Heart right ventricle (tissue), 16 donors: ENCODE measurements at places on chromosomes 13 and 19.

GRCh38 chr13:28336193-28336657, 158.7 kb downstream of the FLT1 start:
- H3K4me3 ChIP-seq = no peak overlapping the region
- H3K27ac ChIP-seq = no peak overlapping the region
- H3K4me1 ChIP-seq = peaks cover 30% of the 10 kb centered on the region
- H3K27me3 ChIP-seq = no peaks in the 10 kb centered on the region
- peaks cover 62% of the 10 kb centered on the region for H3K36me3 ChIP-seq

- H3K4me1 ChIP-seq = no peaks in the 10 kb centered on the region
- no peak overlapping the region for H3K4me3 ChIP-seq
- no peaks in the 10 kb centered on the region for H3K36me3 ChIP-seq
- peaks cover 14% of the 10 kb centered on the region for H3K27me3 ChIP-seq
- DNase-seq = no peak
These were observed 84.5 kb downstream of the ANKRD10 start for GRCh38 chr13:110830331-110830730.

DNA sequence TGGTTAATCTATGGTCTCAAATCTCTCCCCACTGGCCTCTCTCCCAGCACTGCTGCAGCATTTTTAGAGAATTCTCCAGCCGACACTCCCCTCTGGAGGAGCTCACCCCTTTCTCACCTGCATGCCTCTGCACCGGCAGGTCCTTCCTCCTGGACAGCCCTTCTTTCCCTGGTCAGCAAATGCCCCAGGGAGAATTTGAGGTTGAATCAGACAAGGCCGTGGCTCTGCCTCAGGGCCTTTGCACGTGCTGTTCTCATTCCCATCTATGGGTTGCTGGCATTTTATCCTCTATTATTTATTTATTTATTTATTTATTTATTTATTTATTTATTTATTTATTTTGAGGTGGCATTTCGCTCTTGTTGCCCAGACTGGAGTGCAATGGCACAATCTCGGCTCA, 1.4 kb upstream of the DOCK6 start:
- DNase-seq = no peak
- no peaks in the 10 kb centered on the region for H3K27me3 ChIP-seq
- no peak overlapping the region for H3K4me3 ChIP-seq
- H3K27ac ChIP-seq = no peak overlapping the region
- peaks cover 20% of the 10 kb centered on the region for H3K4me1 ChIP-seq

DNA sequence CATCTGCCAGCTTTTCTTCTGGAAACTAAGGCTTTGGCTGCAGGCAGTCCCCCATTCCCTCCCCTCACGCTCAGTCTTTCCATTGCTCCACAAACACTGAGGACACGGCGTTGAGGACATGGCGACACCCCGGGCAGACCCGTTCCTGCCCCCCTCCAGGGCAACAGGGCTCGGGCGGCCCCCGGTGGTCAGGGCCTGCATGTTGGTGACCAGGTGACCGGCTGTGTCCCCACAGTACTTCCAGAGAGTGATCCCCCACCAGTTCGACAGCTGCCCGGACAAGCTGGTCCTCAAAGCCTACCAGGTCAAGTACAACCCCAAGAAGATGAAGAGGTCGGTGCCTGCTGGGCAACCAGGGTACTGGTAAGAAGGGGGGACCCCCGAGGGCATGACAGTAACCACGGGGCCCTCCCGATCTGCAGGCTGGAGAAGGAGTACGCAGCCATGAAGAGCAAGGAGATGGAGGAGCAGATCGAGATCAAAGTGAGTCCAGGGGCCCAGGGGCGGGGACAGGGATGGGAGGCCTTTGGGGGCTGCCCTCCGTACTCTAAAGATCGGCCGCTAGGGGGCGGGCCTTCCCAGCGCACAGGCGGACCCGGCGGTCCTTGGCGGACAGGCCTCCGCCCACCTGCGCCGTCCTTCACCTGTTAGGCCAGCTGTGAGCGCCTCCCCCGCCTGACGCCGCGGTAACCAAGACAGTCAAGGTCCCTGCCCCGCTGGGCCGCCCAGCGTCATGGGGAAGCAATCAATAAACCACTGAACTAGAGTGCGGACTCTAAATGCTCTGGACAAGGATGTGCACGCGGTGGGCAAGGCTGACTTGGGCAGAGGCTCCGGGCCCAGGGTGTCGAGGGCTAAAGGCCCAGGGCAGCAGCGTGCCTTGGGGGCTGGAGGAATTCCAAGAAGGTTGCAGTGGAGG, 21.1 kb downstream of the PRR36 start:
- DNase-seq = peak; percentile 66
- H3K36me3 ChIP-seq = no peaks in the 10 kb centered on the region
- H3K4me3 ChIP-seq = no peak overlapping the region
- H3K4me1 ChIP-seq = peaks cover 6% of the 10 kb centered on the region

DNA sequence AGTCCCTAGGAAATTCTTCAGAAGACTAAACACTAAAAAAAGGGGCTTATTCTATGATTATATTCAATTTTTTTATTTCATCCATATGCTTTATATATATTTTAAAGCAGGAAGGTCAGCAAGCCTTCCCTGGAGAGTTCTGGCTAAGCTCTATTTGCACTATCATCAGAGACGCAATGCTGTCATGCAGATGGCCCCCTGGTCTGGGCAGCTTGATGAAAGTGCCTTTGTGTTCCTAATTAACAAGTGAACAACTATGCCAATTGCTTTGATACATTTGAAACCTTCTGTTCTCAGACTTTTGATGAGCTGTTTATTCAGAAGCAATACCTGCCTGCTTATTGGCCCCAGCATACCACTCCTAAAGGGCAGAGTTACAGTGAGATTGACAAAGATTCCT, 1344.6 kb downstream of the OLFM4 start:
- H3K4me3 ChIP-seq = no peak overlapping the region
- H3K27me3 ChIP-seq = no peaks in the 10 kb centered on the region
- no peaks in the 10 kb centered on the region for H3K4me1 ChIP-seq
- DNase-seq = no peak

- peaks cover 63% of the 10 kb centered on the region for H3K27me3 ChIP-seq
- H3K36me3 ChIP-seq = no peaks in the 10 kb centered on the region
- H3K4me3 ChIP-seq = no peak overlapping the region
These were observed 2.5 kb downstream of the SHISA7 start for GRCh38 chr19:55440411-55441105.

DNA sequence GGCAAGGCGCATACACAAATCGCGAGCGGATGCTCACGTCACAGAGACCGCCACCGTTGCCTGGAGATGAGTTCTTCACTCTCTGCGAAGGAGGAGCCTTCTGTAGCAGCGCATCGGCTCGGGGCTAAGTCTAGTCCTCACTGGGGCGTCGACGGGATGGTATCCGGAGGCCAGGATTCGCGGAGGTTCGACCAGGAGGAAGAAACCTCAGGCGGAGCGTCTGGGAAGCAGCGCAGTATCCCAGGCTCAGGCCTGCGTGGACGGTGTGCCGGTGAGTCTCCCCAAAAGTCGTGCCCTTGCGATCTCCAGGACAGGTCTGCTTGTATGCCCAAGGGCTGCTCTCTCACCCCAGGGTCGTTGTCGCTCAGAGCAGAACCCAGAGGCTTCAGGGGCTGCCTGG, 40.4 kb downstream of the ZNF146 start:
- no peaks in the 10 kb centered on the region for H3K27me3 ChIP-seq
- H3K27ac ChIP-seq = no peak overlapping the region
- no peaks in the 10 kb centered on the region for H3K4me1 ChIP-seq

DNA sequence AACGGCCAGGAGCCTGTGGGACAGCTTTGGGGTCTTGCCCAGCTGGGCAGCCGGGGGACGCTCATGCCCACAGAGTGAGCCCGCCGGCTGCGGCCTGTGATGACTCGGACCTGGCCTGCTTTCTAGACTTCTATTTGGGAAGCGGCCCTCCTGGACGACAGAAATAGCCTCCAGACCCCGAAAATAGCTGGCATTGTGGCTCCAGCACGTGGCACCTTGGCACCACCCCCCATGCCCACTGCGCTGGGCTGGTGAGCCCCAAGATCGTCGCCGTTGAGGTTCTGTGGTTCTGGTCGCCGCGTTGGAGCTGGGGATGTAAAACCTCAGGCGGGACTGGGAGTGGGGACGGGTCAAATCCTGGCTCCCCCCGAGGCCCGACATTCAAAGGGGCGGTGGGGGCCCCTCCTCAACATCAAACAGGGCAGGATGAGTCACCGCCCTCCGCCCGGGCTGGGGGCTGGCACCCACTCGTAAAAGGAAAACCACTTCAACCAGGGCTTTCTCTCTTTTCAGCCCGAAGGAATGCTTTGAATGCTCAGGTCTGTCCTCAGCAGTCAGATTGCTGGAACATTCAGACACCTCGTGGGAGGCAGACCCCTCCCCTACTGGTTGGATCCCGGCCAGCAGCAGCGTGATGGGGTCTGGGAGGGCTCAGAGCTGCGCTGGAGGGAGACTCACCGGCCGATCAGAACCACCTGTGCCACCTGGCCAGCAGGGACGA, 42.1 kb downstream of the GADD45B start:
- no peak for DNase-seq
- no peak overlapping the region for H3K4me3 ChIP-seq

- H3K4me1 ChIP-seq = peaks cover 19% of the 10 kb centered on the region
- peaks cover 62% of the 10 kb centered on the region for H3K27me3 ChIP-seq
- no peaks in the 10 kb centered on the region for H3K36me3 ChIP-seq
- peak within 1 kb of the TSS; percentile 54 for H3K4me3 ChIP-seq
- DNase-seq = peak; percentile 57
These were observed at the start of gene CHST8 for GRCh38 chr19:33621811-33622504. Gene CHST8, plus strand, starts transcription at chr19:33621953. Its CDS starts 67,309 bp downstream, at chr19:33689262.

DNA sequence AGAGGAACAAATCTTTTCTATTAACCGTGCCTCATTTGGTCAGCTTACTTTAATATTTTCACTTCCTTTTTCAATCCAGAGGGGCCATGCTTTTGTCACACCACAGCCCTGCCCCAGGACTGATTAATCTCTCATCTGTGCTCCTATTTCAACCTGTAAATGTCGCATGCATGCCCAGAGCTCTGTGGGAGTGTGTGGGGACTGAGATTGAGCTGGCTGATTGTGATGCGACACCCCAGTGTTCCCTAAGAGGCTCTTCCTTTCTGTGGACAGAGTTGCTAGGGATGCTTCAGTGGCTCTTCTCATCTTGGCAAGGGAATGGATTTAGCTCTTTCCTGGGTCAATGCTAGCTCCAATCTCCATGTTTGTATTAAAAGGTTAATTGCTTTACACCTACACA, 249.6 kb downstream of the TDRD3 start:
- H3K36me3 ChIP-seq = no peaks in the 10 kb centered on the region
- no peaks in the 10 kb centered on the region for H3K27me3 ChIP-seq
- H3K27ac ChIP-seq = no peak overlapping the region
- no peak for DNase-seq
- H3K4me1 ChIP-seq = no peaks in the 10 kb centered on the region
- no peak overlapping the region for H3K4me3 ChIP-seq

GRCh38 chr13:77784515-77784914, 87.0 kb downstream of the SLAIN1 start:
- H3K4me3 ChIP-seq = no peak overlapping the region
- no peak for DNase-seq
- H3K36me3 ChIP-seq = no peaks in the 10 kb centered on the region
- H3K27me3 ChIP-seq = no peaks in the 10 kb centered on the region
- H3K4me1 ChIP-seq = peaks cover 4% of the 10 kb centered on the region

- no peak for DNase-seq
- H3K27me3 ChIP-seq = no peaks in the 10 kb centered on the region
- H3K4me1 ChIP-seq = no peaks in the 10 kb centered on the region
- H3K4me3 ChIP-seq = no peak overlapping the region
- no peak overlapping the region for H3K27ac ChIP-seq
These were observed 67.6 kb downstream of the PIBF1 start for GRCh38 chr13:72849571-72849970.

- peaks cover 22% of the 10 kb centered on the region for H3K36me3 ChIP-seq
- no peaks in the 10 kb centered on the region for H3K27me3 ChIP-seq
- no peak overlapping the region for H3K4me3 ChIP-seq
- DNase-seq = no peak
- no peaks in the 10 kb centered on the region for H3K4me1 ChIP-seq
- H3K27ac ChIP-seq = no peak overlapping the region
These were observed 12.2 kb upstream of the SLC7A9 start for GRCh38 chr19:32881766-32882165.

- no peak overlapping the region for H3K4me3 ChIP-seq
- peaks cover 36% of the 10 kb centered on the region for H3K4me1 ChIP-seq
- peak overlapping the region; percentile 76 for H3K27ac ChIP-seq
- DNase-seq = peak; percentile 72
- H3K36me3 ChIP-seq = peaks cover 15% of the 10 kb centered on the region
These were observed 11.5 kb downstream of the BEST2 start for GRCh38 chr19:12763100-12763499.

GRCh38 chr13:46496086-46496485, 56.9 kb upstream of the LRCH1 start:
- H3K27ac ChIP-seq = no peak overlapping the region
- no peaks in the 10 kb centered on the region for H3K36me3 ChIP-seq
- no peak for DNase-seq
- H3K4me3 ChIP-seq = no peak overlapping the region

GRCh38 chr13:37427843-37428494, 170.6 kb downstream of the POSTN start:
- no peak overlapping the region for H3K4me3 ChIP-seq
- no peak for DNase-seq
- no peaks in the 10 kb centered on the region for H3K36me3 ChIP-seq
- peaks cover 11% of the 10 kb centered on the region for H3K4me1 ChIP-seq

DNA sequence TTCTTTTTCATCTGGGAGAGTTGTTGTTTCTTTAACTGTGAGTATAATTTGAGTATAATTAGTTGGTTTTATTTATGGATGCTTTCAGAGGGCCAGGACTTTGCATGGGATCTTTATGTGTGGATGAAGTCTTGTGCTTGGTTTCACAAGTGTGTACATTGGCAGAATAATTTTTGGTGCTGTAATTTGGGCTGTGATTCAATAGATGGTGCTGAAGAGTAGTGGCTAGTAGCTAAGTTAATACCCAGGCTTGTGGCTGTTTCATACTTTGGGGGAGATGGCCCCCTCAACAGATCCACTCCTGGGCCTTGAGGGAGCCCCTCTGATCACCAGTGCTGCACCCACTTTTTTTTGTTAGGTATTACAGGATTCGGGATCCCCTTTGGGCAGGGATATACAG, 1142.4 kb downstream of the SLITRK1 start:
- no peak for DNase-seq
- H3K27me3 ChIP-seq = no peaks in the 10 kb centered on the region
- H3K4me3 ChIP-seq = no peak overlapping the region

- no peak overlapping the region for H3K27ac ChIP-seq
- no peak overlapping the region for H3K4me3 ChIP-seq
- no peak for DNase-seq
- H3K4me1 ChIP-seq = no peaks in the 10 kb centered on the region
- no peaks in the 10 kb centered on the region for H3K36me3 ChIP-seq
- H3K27me3 ChIP-seq = no peaks in the 10 kb centered on the region
These were observed 12.1 kb upstream of the MYCBP2 start for GRCh38 chr13:77338961-77339401.

- H3K36me3 ChIP-seq = no peaks in the 10 kb centered on the region
- DNase-seq = no peak
- peak overlapping the region; percentile 94 for H3K4me3 ChIP-seq
These were observed 406 bp upstream of the DNMT1 start for GRCh38 chr19:10195199-10195519.
